ENCODE measurements at places on chromosomes 7 and 10.

DNA sequence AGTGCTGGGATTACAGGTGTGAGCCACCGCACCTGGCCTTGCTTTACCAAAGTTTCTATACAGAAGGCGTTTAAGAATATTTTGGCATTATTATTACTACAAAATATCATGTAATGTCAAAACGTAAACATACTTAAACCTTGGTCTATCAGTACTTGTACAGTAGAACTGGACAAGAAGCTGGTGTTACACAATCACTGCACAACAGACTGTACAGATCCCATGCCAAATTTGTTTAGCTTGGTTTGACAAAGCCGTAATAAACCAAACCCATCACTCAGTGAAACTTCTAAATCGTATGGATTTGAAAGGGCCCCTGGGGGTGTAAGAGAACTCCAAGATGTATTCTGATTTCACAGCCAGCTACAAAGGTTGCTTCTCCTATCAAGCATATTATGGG lies 51.8 kb upstream of the RHEB start:
- no peak for DNase-seq

GRCh38 chr7:80681272-80681885 lies 42.9 kb downstream of the CD36 start:
- peak; percentile 55 for DNase-seq

- peak; percentile 53 for DNase-seq
These were observed 144.1 kb downstream of the TCF7L2 start for GRCh38 chr10:113094114-113094486.

DNA sequence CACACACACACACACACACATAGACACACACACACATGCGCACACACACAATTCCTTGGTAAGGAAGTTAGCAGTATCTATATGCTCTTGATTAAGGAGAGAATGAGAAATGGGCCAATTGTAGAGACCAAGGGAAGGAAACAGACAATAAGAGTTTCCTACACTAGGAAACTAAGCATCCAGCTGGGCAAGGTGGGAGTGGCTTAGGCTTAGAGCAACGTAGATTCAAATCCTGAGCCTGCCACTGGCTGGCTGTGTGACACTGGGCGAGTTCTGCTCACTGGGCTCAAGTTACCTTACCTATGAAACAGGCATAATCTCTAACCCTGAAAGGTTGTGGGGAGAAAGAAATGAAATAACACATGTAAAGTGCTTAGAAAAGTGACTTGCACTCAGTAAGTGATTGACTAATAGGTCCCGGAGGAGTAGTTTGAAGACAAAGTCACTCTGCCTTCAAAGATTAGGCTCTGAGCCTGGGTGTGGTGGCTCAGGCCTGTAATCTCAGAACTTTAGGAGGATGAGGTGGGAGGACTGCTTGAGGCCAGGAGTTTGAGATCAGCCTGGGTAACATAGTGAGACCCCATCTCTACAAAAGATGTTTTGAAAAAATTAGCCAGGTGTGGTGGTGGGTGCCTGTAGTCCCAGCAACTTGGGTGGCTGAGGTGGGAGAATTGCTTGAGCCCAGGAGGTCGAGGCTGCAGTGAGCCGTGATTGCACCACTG lies 701.4 kb downstream of the PARD3 start:
- DNase-seq, result no peak

GRCh38 chr7:73626814-73627213 lies 2.5 kb upstream of the MLXIPL start:
- peak; percentile 27 for DNase-seq

DNA sequence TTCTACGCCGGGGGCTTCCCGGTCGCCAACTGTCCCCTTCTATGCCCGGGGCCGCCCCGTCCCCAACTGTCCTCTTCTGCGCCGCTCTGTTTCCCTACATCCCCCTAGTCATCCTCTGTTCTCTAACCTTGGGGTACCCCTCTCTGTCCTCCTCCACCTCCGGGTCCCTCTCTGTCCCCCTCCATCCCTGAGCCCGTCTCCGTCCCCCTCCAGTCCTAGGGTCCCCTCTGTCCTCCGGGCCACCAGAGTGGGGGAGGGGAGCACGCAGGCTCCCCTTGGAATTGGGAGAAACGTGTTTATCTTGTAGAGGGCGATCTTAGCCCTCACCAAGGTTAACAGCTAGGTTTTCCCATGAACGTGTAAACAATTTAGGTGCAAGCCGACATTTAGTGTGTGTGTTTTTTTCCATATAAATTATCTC lies 852 bp upstream of the KLF6 start:
- peak; percentile 66 for DNase-seq

DNA sequence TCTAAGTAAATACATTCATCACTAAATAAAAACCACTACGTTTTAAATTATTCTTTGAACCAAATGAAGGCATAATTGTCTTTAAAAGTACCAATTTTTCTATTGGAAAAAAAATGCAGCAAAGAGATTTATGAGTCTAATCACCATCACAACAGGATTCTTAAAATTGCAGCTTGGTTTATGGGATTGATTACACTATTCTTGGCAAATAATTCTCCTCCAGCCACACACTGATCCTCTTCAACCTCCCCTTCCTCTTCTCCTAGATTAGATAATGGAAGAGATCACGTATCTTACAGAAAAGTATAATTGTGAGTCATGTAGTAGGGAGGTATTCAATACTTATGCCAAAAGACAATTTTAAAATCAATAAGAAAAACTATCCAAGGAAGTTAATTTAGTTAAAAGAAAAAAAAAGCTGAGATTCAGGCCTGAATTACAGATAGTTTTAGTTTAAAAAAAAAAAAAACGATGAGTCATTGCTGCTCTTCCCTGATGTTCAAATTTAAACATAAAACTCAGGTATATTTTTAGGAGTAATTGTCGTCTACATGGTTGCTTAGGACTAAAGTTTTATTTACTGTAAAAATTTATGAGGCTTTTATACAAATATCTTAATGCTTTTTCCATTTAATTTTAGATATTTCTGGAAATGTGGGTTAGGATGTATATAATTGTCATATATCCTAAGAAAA lies 133.7 kb upstream of the CDK1 start:
- DNase-seq, result no peak

- no peak for DNase-seq
These were observed 251.0 kb downstream of the NSUN6 start for GRCh38 chr10:18400201-18400905.

- DNase-seq, result no peak
These were observed 35.8 kb upstream of the TRUB1 start for GRCh38 chr10:114902151-114902550.

DNA sequence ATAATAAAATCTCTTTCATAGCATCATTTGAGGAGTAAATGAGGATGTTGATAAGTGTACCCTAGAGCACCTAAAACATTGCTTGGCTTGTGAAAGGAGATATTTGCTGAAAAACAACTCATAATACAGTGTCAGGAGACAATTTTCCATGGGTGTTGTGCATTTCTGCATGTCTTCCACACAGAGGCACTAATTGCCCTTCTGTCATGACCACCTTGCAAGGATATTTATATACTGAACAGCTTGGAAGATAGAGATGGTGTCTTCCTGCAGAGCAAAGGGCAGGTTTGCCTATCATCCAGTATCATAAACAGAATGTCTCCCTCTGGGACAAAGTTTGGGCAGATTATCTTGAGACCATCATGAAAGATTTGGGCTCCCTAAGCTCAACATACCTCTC lies 495.2 kb upstream of the LRRN3 start:
- DNase-seq, result no peak

DNA sequence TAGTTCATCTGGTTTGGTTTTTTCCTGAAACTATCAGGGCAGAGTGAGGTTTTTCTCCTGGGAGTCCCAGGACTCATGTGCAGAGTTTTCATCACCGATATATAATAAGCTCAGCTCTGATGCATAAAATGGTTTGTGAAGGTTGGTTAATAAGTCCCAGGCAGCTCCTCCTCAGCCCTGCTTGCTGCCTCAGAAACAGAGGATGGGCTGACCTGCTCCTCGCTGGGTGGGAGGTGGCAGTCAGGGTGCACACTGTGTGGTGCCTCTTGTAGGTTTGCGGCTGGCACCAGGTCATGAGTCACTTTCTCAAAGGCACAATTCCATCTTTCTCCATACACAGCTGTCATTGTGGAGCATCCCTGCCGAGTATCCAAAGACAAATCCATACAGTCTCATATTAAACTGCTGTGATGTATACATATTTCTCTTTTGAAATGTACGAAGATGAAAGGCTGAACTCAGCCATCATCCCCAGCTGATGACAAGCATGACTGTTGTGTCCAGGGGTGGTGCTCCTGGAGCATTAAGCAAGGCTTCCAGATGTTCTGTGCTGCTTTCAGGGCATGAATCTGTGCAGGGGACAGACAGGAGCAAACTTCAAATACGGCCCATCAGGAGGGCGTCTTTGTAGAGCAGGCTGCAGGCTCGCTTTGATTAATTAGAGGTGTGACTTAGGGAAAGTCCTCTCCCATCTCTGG lies 125.7 kb upstream of the NPS start:
- no peak for DNase-seq

GRCh38 chr7:120997882-120998474 lies 9.5 kb downstream of the CPED1 start:
- no peak for DNase-seq

- DNase-seq, result no peak
These were observed 60.4 kb downstream of the DNAJB6 start for GRCh38 chr7:157397036-157397720.

DNA sequence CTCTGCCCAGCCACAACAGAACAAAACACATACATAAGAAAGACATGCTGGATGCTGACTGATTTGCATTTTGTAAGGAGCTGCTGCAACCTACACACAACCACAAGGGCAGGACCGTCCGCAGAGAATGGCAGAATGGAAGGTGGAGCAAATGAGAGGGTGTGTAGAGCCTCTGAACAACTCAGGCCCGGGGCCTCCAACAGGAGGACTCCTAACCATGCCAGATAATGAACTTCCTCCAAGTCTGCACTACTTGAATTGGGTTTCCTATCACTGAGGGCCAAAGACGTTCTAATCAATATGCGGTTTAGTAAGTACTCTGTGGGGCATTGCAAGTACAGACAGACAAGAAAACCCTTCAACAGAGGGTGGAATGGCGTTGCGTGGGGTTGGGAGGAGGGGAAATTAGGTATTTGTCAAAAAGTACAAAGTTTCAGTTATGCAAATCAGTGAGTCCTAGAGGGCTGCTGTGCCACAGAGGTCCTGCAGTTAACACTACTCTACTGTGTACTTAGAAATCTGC lies 14.6 kb downstream of the VOPP1 start:
- DNase-seq, result no peak

GRCh38 chr7:45937301-45937700 lies 16.2 kb upstream of the IGFBP3 start:
- DNase-seq, result peak; percentile 29

DNA sequence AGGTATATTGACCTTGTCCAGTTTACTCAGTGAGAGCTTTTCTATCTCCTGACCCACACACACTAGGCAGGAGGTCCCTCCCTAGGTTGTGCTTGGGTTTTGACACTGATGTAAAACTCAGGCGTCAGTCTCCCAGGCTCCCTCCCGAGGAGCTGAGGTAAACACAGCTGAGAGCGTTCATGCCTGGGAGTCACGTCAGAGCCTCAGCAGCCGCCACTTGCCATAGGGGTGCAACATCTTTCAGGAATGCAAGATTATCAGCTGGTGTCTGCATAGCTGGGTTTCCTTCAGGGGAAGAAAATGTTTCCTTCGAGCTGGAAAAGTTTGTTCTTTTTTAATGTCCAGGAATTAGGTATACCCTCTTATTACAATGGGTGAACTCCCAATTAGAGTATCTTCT lies 70.6 kb downstream of the FGFR2 start:
- peak; percentile 85 for DNase-seq

DNA sequence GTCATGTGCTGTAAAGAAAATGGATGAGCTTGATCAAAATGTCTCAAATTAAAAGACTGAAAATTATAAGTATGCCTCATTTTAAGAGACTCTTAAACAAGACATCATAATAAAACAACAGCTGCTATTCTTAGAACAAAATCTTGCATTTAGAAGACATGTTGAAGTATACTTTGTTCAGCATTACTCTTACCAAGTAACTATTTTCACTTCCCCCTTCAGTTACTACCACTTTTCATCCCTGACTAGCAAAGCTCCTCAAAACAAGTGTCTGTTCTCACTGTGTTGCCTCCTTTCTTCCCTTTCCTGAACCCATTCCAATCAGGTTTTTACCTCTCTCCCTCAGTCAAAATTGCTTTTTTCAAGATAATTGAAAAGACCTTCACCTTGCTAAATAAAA lies 31.6 kb downstream of the ELAPOR2 start:
- DNase-seq, result no peak

- DNase-seq, result peak; percentile 42
These were observed 84.2 kb downstream of the PAXIP1 start for GRCh38 chr7:154918741-154919140.

GRCh38 chr10:92997620-92998019 lies 63.0 kb upstream of the CYP26C1 start:
- DNase-seq, result no peak

- no peak for DNase-seq
These were observed 111.2 kb upstream of the KLF6 start for GRCh38 chr10:3896161-3896560.

DNA sequence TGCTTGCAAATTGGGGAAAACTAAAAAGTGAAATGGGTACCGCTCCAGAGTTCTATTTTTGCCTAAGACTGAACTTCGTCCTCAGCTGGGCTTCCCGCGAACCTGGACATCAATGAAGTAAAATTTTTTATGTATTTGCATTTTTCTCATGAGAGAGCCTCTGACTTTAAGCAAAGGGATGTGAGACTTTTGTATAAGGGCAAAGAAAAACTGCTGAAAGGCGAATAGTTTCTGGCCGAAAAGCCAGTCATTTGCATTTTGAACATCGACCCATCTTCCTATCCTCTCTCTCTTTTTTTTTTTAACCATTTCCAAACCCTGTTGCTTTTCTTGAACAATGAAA lies 573 bp downstream of the PMPCB start:
- DNase-seq, result no peak

DNA sequence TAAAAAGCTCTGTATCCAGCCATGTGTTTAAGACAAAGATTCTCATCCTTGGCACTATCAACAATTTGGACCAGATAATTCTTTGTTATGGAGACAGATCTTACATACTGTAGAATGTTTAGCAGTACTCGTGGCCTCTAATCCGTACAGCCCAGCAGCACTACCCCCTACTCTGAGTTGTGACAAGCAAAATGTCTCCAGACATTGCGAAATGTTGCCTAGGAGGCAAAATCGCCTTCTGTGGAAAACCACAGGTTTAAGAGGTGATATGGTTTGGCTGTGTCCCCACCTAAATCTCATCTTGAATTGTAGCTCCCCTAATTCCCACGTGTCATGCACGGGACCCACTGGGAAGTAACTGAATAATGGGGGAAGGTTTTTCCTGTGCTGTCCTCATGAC lies 186.7 kb downstream of the CHCHD3 start:
- no peak for DNase-seq

GRCh38 chr10:69087590-69088470 lies at the start of gene SRGN:
Gene SRGN (plus strand): TSS chr10:69088103. CDS start chr10:69088158, 55 bp downstream.
- peak; percentile 41 for DNase-seq

- peak; percentile 24 for DNase-seq
These were observed 109.2 kb downstream of the PRTFDC1 start for GRCh38 chr10:24843256-24843655.

- DNase-seq, result no peak
These were observed 46.2 kb upstream of the STMP1 start for GRCh38 chr7:135616136-135616535.

DNA sequence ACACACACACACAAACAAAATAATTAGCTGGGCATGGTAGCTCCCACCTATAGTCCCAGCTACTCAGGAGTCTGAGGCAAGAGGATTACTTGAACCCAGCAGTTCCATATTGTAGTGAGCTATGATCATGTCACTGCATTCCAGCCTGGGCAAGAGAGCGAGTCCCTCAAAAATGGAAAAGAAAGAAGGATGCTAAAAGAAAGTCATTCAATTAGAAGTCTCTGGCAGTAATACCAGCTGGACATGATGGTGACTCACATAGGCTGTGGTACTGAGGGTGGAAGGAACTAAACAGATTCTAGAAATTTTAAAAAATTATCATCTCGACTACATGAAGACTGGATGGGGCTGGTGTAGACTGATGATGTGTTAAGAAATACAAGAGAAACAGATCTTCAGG lies 385.3 kb downstream of the ETV1 start:
- DNase-seq, result peak; percentile 41
